Stimulated activated effector memory CD8-positive, alpha-beta T cell treated with anti-CD3 and anti-CD28 coated beads, Interleukin-12 subunit alpha, Interleukin-12 subunit beta, amount 100 ng/mL, for 72 hours (primary cell): ENCODE measurements at places on chromosomes 3 and 15.

DNA sequence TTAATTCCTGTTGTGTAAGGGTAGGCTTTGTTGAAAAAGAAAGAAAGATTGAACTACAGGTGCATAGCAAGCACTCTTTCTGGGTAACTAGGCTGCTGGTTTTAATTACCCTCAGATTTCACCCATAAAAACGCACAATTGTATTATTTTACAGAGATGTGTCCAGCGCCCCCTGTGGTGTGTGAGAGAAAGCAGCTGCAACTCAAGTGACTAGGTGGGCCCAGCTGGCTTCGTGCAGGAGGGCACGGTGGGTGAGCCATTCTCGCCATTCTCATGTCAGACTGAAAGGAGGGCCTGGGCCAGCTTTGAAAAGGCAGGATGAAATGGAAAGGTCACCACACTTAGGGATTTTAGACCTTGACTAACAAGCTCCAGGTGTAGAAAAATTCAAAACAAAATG, 122.6 kb downstream of the LRIG1 start:
- peak; percentile 55 for DNase-seq

- DNase-seq: no peak
Observed at GRCh38 chr3:197203714-197204146, 94.7 kb downstream of the DLG1 start.

DNA sequence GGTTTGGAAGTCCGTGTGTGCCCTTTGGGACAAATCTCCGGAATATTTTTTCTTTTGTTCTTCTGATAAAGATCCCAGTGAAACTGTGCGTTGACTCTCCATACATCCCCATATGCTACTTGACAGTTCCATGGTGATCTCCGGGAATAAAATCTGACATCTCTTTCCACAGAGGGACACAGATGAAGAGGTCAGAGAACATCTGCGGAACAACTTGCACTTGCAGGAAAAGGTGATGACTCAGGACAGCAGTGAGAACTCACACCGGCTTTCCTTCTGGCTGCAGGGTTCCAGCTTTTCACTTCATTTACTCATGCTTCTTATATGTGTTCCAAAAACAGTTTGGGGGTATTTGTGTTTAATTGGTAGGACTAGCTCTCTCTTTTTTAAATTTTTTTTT, 157.5 kb upstream of the CHRM5 start:
- DNase-seq: no peak

DNA sequence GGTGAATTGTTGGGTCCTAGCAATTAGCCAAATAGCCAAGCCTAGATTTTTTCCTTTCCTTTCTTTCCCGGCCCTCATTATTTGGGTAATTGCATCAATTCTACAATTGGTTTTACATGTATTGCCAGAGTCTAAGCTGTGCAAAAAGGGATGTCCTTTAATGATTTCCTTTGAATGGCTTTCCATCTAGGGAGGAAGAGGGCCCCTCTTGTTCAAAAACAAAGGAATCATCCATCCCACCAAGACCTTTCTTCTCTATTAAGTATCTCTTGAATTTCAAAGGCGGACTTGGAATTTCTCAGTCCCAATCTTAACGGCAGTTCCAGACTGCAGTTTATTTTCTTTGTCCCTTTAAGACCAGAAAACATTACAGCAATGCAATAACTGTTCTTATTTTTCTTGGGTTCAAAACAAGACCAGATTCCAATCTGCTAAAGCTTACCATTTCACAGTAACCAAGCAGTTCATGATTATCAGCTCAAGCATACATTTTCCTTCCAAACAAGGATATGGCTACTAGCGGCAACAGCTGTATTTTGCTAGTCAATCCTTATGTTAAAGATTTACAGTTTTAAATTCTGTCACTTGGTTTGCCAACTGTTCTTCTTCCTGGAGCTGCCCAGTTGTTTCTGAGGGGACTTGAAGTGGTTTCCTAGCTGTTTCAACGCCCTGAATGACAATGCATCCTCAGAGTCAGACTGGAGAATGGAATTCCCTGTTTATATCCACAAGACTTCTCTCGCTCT, 91.4 kb upstream of the LRIG1 start:
- no peak for DNase-seq

DNA sequence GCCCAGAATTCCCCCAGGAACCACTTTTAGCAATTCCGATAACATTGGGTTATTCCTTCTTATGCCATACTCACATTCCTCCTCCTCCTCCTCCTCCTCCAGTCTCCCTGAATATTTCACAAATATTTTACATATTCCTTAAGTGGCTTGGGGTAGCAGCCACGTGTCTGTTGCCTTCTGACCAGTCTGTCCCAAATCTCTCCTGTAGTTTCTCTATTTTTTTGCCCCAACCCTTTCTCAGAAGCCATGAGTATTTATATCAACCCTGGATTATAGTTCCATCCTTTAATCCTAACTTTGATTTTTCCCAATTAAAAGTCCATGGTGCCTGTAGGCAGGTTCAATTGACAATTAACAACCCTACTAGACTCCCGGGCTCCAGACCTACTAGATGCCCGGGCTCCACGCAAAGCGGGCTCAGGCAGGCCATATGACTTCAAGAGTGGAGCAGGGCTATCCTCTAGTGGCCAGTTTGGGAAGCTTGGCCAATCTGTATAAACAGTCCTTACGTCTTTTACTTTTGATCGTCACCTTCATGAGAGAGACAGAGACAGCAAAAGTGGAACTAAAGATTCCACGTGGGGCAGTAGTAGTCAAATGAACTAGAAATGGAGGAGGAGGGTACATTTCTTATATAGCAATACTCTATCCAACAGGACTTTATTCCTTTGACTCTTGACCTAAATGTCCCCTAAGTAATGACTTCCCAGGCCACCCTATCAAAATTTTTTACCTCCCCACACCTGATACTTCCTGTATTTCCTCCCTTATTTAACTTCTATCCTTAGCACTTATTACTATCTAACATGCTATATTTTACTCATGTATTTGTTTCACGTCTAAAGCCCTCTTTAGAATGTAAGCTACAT, 69.7 kb downstream of the USF3 start:
- no peak for DNase-seq

GRCh38 chr3:73832426-73832825, 207.7 kb upstream of the PDZRN3 start:
- no peak for DNase-seq

GRCh38 chr15:58517682-58518525, 86.1 kb downstream of the LIPC start:
- DNase-seq: no peak

GRCh38 chr15:81007428-81008064, 6.8 kb downstream of the TLNRD1 start:
- DNase-seq: no peak

GRCh38 chr3:34924961-34925360, 714.4 kb upstream of the ARPP21 start:
- DNase-seq: no peak

DNA sequence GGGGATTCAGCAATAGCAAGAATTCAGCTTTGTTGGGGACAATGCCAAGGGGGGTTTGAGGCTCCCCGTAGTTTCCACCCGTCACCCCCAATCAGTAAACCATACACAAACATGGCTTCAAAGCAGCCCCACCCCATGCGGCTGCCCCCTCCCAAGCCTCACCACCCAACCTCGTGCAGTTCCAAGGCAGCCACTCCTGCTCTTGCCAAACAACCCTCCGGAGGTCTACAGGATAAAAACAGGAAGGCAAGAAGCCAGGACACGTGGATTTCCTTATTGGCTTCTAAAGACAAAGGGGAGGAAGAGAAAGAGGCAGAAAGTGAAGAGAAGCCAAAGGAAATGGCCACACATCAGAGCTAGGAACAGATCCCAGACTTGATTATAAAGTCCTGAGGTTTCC, 121.1 kb downstream of the SHQ1 start:
- DNase-seq: no peak

- no peak for DNase-seq
Observed at GRCh38 chr3:56795829-56796185, 5.9 kb downstream of the ARHGEF3 start.

GRCh38 chr15:40115670-40116093, 7.0 kb upstream of the BMF start:
- peak; percentile 73 for DNase-seq

DNA sequence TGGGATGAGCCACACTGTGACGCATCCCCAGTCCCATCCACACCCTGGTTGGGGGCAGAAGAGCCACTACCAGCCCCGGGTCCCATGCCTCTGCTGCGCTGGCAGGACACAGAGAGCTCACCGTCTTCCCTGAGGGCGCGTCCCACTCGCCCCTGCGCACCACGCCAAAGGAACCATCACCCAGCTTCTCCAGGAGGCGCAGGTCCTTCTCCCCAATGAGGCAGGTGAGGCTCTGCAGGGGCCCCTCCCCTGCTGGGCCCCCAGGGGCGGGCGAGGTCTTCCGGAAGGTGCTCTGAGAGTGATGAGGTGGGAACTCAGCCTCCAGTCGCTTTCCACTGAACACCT, 23.7 kb downstream of the TNK2 start:
- no peak for DNase-seq

GRCh38 chr3:146180376-146180775, 19.4 kb upstream of the PLOD2 start:
- no peak for DNase-seq

DNA sequence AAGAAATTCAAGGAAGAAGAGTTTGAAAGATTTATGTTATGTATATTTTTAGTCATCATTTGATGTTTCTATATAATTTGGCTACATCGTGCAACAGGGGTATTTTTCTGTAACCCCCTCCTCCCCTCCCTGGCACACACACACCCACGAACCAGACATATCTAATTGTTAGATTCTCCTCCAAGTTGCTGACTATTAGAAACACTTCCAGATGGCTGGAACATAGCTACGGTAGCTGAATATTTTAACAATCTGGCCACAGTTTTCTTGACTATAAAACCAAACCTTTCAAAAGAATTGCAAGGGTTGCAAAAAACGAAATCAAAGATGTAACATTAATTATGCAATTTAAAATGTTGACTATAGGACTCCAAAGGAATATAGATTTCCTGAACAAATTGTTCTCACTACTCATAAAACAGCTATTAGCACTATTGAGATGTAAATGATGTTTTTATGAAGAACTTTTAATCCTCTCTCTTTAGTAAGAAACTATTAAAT, 154.4 kb downstream of the CHL1 start:
- no peak for DNase-seq

DNA sequence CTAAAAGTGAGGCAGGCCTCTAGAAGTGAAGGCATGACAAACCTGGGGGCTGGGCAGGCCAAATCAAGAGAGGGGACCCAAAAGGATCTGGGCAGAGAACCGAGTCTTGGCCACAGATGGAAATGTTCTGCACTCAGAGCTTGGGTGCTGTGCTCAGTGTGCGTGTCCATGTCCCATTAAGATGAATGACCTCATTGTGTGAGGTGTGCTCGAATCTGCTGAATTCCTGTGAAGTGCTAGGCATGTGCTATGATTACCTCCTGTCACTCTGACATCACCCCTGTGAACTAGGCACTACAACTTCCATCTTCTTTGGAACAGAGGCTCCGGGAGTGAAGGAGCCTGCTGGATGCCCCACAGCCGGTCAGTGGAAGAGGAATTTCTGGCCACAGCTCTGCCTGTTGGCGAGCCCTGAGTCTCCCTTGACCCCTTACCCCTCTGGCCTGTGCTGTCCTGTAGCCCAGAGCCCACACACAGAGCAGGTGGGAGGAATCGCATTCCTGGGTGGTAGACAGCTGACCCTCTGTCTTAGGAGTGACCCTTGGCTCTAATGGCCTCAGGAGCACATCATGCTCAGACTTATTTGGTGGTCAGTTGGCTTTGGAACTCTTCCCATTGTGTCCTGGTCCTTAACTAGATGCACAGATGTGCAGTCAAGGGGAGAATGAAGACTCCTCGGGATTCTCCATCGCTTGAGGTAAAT, 67.6 kb upstream of the CTDSPL start:
- no peak for DNase-seq

GRCh38 chr3:119774444-119774843, 7.5 kb upstream of the NR1I2 start:
- DNase-seq: no peak

DNA sequence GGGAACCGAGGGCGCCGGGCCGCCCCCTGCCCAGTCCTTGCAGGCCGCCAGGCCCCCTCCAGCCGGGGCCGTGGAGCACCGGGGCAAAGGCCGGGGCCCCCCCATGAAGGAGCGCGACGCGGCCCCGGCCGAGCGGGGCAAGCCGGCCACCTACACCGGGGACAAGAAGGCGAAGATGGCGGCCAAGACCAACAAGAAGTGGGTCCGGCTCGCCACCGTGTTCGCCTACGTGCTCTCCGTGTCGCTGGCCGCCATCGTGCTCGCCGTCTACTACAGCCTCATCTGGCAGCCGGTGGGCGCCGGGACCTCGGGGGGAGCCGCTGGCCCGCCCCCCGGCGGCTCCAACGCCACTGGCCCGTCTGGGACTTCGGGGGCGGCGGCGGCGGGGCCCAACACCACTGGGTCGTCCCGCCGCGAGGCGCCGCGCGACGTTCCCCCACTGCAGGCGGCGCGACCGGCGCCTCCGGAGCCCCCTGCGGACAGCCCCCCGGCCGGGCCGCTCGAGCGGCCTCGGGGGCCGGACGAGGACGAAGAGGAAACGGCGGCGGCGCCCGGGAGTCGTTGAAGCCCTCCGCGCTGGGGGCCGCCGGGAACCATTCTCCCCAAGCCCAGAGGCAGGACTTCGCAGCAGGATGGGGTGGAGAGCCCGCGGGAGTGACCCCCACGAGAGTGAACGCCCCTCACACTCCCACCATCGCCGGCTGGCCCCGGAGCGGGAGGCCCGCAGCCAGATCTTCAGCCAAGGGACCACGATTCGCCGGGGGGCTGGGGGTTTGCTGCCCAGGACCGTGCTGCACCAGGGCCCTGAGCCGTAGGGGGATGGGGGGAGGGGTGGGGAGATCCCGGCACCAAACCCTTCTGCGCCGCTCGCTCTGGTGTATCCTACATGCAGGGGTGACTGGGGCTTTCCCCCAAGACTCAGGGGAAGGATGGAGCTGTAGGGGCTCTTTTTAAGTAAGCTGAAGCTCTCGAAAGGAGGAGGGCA, 753 bp downstream of the INAFM2 start:
- no peak for DNase-seq

- DNase-seq: no peak
Observed at GRCh38 chr3:85180-85579, 111.4 kb upstream of the CHL1 start.

GRCh38 chr3:13191016-13191415, 117.8 kb upstream of the IQSEC1 start:
- no peak for DNase-seq

DNA sequence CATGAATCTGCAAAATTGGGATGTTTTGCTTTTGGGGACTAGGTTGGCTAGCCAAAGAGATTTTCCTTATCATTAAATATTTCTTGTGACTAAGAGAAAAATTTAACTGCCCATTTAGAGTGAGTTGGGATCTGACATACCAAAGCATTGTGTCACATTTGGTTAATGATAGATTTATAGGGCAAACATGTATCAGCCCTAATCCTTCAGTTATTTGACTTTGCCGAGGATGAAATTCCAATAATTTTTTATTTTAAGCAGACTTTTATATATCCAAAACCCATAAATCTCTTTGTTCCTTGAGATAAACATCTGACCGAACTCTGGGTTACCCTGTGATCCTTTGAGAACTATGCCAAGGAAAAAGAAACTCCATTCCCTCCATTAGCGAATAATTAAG, 218.9 kb downstream of the CDIN1 start:
- DNase-seq: no peak

- no peak for DNase-seq
Observed at GRCh38 chr15:36958606-36959005, 141.7 kb downstream of the MEIS2 start.
